ENCODE measurements at places on chromosomes 7 and 10.

DNA sequence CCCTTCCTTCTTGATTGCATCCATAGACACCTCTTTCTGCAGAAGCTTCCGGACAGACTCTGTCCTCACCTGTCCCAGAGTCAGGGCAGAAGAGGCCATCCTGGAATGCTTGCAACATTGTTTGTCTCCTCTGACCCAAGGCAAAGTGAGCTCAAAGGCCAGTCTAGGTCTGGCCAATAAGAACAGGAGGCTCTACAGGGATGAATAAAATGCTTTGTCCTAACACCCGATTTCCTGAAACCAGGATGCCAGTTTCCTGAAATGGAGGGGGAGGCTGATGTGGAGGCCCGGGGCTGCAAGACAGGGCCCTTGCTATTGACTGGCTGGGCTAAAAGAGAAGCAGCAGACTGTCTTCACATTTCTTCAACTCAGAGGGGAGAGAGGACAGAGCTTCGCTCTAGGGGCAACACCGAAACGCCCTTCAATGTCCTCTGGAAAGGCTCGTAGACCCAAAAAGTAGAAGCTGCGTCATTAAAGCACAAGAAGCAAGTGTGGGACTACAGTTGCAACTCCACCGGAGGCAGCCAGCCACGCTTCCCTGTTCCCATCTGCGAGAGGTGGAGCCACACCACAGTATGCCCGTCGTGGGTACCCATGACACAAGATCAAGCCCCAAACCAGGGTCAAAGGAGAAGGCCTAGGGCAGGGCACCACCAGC, 29.1 kb upstream of the NDST2 start:
- DNase-seq = no peak

- DNase-seq = no peak
These were observed 64.9 kb downstream of the PRKG1 start for GRCh38 chr10:51139176-51139575.

- no peak for DNase-seq
These were observed 1.2 kb downstream of the EZH2 start for GRCh38 chr7:148882841-148883265.

DNA sequence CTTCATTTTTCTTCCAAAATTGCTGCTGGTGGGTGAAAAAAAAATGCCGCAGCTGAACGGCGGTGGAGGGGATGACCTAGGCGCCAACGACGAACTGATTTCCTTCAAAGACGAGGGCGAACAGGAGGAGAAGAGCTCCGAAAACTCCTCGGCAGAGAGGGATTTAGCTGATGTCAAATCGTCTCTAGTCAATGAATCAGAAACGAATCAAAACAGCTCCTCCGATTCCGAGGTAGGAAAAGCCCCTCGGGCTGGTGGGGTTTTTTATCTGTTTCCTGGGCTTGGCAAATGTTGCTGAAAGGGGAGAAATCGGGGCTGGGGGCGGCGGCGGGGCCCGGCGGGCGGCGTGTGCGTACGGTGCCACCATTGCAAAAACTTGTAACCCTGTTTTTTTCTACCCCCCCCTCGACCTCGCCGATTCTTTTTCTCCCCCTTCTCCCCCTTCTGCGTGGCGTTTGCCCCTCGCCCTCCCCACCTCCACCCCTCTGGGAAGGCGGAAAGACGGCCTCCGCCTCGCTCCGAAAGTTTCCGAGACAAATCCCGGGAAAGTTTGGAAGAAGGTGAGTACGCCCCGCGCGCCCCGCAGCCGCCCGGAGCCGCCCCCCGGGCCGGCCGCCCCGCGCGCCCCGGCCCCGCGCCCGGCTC, 789 bp downstream of the TCF7L2 start:
- DNase-seq = peak; percentile 29

DNA sequence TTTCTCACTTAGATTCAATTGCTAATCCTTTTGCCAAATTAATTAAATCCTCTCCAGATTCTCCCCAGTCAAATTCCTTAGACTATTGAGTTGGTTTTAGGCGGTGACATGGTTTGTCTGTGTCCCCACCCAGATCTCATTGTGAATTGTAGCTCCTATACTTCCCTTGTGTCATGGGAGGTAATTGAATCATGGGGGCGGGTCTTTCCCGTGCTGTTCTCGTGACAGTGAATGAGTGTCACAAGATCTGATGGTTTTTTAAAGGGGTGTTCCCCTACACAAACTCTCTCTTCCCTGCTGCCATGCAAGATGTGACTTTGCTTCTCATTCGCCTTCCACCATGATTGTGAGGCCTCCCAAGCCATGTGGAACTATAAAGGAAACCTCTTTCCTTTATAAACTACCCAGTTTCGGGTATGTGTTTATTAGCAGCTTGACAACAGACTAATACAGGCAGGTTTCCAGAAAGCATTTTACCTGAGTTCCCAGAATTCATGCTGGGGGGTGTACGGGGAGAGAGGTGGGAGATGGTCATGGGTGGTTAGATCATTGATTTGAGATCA, 44.7 kb upstream of the GARS1 start:
- DNase-seq = no peak

DNA sequence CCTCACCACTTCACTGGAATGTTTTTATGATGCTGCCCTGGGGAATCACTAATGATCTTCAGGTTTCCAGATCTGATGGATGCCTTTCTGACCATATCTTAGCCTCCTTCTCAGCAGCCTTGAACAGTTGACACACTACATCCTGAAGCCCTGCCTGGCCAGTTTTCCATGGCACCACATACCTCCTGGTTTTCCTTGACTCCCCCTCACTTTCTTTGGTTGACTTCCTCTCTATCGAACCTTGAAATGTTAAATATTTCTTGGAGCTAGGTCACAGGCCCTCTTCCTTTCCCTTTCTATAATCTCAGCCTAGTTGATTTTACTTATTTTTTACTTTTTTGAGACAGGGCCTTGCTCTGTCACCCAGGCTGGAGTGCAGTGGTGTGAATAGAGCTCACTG, 108.8 kb upstream of the CDK1 start:
- DNase-seq = no peak

- no peak for DNase-seq
These were observed 176.8 kb downstream of the COBL start for GRCh38 chr7:51139796-51140195.

GRCh38 chr10:50740293-50740648, 535 bp downstream of the ASAH2B start:
- no peak for DNase-seq

GRCh38 chr10:75606203-75606779, 174.9 kb downstream of the LRMDA start:
- DNase-seq = no peak

- peak; percentile 2 for DNase-seq
These were observed 236.3 kb downstream of the HTR7 start for GRCh38 chr10:90621577-90621976.

- DNase-seq = no peak
These were observed 702 bp downstream of the TMEM130 start for GRCh38 chr7:98869027-98869596.

DNA sequence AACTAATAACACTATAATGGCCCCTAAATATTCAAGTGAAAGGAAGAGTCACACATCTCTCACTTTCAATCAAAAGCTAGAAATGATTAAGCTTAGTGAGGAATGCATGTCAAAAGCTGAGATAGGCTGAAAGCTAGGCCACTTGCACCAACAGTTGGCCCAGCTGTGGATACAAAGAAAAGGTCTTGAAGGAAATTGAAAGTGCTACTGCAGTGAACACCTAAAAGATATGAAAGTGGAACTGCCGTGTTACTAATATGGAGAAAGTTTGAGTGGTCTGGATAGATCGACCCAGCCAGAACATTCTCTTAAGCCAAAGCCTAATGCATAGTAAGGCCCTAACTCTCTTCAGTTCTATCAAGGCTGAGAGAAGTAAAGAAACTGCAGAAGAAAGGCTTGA, 12.1 kb upstream of the SNX13 start:
- no peak for DNase-seq

GRCh38 chr10:90047243-90047729, 345.9 kb downstream of the KIF20B start:
- DNase-seq = no peak

DNA sequence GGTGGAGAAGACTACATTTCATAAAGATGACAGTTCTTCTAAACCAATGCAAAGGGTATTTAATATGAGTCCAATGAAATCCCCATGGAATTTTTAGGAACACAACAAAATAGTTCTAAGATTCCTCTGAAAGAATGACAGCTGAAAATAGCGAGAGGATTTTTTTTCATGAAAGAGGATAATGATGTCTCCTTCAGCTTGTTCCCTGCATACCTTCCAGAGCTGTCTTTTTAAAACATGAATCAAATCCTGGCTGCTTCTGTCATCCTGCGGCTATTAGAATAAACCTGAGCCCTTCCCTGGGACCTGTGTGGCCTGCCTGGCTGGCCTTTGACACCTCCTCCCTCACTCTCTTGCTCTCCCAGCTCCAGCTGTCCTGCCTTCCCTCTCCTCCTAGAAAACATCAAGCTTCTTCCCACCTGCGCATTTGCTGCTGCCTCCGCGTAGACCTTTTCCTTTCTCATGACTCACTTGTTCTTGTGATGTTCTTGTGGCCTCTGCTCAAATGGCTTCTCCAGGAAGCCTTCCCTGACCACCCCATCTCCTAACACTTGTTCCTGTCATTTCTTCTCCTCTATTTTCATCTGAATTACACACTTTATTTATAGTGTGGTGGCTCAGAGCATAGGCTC, 57.4 kb downstream of the EEPD1 start:
- no peak for DNase-seq

- DNase-seq = no peak
These were observed 3.0 kb upstream of the AKR1B1 start for GRCh38 chr7:134461916-134462315.

- DNase-seq = no peak
These were observed 122.7 kb downstream of the MAD1L1 start for GRCh38 chr7:2109936-2110609.

GRCh38 chr7:94351703-94352102, 43.0 kb upstream of the COL1A2 start:
- DNase-seq = no peak

DNA sequence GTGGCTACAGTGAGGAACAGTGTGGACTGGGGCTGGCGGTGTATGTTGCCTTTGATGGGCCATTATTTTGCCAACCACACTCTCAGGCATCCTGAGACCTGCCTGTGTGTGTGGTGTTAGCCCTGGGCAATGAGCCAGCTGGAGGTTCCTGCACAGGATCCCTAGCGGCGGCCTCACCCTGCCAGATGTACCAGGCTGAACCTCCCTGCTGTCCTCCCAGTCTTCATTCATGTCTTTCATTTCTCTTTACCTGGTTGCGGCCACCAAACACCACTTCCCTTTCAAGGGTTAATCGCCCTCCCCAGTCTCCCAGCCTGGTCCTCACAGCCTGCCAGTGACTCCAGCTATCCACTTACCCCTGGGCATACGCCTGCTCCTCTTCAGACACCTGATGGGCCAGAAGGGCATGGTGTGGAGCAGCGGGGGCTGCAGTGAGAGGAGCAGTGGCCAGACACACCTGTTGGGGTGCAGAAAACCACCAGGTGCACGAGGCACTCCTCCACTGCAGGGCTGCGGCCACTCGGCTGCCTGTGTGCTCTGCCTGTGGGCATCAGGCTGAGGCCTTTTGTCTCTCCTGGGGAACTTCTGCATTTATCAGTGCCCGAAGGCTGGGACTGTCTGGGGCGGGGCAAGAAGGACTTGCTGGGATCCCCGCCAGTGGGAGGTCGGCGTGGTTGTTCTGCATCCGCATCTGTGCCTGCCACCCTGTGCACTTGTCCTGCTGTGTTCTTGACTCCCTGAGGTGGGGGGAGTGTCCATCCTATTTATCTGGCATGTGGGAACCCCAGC, 111.6 kb downstream of the ARHGAP22 start:
- DNase-seq = no peak

GRCh38 chr10:123548770-123549169, 117.4 kb upstream of the GPR26 start:
- no peak for DNase-seq

DNA sequence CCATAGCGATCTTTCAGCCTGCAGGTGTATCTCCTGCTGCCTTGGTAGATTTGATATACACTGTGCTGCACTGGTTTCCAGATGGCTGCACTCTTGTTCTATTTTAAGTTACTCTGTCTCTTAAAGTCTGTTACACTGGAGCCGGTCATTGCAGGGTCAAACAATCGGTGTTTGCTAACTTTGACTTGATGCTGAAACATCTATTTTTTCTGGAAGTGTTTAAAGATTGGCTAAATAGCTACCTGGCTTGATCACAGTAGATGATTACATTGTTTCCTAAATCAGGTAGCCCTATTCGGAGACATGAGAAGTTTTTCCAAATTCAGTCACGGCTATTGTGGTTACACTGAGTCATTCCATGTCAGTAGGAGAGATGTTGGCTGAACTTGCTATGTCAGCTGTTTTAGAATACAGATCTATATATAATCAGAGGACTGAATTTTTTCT, 574.8 kb downstream of the ETV1 start:
- no peak for DNase-seq

GRCh38 chr10:101441541-101442455, 87.8 kb downstream of the BTRC start:
- DNase-seq = no peak

GRCh38 chr10:98340261-98340939, 72.4 kb upstream of the LOXL4 start:
- no peak for DNase-seq

DNA sequence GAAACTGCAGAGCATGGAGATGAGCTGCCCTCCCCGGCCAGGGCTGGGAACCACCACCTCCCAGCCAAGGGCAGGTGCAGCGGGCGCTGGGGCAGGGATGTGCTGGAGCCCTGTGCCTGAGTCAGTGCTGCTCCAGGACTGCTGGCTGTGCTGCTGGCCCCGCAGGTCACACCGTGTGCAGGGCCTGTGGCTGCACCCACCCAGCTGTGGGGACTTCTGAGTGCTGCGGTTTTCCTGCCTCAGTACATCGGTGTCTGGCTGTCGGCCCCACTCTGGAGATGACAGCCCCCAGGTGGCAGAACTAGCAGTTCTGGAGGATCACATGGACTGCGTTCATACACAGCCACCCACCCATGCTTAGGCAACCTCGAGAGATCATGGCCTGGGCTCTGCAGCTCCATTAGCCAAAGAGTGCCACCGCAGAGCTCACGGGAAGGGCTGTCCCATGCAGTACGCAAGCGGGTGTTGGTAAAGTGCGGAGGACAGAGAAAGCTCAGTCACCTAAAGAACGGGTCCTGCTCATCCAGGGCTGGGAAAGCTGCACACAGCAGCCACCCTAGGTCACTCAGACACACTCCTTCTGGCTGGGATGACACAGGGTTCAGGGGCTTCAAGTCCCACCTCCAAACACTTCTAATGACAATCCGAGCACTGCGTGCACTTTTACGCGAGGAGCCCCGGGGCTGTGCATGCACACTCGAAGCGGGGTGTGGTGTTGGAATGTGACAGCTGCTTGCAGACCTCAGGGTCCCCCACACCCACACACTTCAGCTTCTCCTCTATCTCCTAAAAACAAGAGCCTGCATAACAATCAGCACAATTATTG, 198.1 kb upstream of the PPP2R2D start:
- DNase-seq = no peak

- no peak for DNase-seq
These were observed 17.4 kb upstream of the GNA12 start for GRCh38 chr7:2861509-2861908.

- no peak for DNase-seq
These were observed 5.2 kb downstream of the ZNF365 start for GRCh38 chr10:62379394-62379793.
